ENCODE measurements at places on chromosomes 13 and 19. TPM values are rescaled to one million over a fixed set of nuclear protein-coding genes. Genes with fewer than 3 reads are reported as not detected.

The OSCAR gene
- total RNA-seq = 1.1 TPM

The LENG9 gene
- total RNA-seq = 3.2 TPM

The ETFB gene
- total RNA-seq = 196 TPM

The SIGLEC6 gene
- total RNA-seq = 0.11 TPM

The ZNF823 gene
- total RNA-seq = 26.1 TPM

The LIM2 gene
- not detected for total RNA-seq

GRCh38 chr19:8438236-8438635 is 6.5 kb upstream of the HNRNPM start:
- DNase-seq = no peak

DNA sequence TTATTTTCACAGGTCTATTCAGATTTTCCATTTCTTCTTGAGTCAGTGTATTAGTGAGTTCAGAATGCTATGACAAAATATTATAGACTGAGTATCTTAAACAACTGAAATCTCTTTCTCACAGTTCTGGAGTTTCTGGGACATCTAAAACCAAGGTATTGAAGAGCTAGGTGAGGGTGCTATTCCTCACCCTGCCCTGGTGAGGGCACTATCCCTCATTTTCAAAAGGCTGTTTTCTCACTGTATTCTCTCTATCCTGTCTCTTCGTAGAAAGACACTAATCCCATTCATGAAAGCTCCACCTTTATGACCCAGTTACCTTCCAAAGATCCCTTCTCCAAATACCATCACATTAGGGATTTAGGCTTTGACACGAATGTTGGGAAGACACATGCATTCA is 1617.1 kb downstream of the PCDH9 start:
- DNase-seq = no peak

DNA sequence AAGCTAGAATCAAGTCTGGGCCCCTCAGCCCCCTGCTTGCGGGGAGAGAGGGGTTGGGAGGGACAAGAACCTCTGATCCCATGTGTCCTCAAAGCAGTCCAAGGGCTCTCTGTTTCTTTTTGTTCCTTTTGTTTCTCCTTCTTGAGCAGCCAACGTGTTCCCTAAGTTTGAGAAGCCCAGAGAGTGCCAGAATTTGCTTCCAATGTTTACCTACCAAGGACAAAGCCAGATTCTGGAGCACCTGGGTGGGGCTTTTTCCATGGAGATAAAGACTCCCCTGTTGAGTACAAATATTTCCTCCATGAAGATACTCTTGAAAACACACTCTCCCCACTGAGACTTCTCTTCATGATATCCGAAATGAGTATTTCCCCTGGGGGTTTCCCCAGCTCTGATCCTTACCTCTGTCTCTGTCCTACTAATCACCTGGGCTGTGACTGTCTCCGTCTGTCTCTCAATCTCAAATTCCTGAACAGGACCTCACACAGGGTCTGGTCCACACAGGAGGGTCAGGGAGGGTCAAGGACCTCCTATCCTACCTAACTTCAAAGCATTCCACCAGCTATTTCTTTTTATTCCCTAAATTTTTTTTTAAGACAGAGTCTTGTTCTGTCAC is 27.4 kb downstream of the CD177 start:
- DNase-seq = no peak

DNA sequence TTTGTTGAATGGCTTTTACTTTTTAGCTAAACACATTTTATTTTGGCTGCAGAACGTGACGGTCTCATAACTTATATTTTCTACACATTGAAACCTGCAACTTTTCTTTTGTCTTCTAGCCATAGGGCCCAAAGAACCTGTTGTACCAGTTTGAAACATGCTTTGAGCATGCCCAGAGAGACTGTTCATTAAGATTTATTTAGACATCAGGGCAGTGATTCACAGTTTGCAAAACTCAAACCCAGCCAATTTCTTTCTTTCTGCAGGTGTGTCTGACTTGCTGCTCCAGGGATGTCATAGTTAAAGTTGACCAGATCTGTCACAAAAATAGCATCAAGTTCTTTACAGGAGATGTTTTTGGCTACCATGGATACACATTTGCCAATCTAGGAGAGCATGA is 22.0 kb downstream of the SAE1 start:
- DNase-seq = no peak

- DNase-seq = peak; percentile 95
These were observed 66.0 kb downstream of the TEX26 start for GRCh38 chr13:30998136-30999088.

- DNase-seq = no peak
These were observed 9.1 kb downstream of the FOXO1 start for GRCh38 chr13:40657307-40657706.

- DNase-seq = no peak
These were observed 28.9 kb upstream of the KPNA3 start for GRCh38 chr13:49821216-49822009.

DNA sequence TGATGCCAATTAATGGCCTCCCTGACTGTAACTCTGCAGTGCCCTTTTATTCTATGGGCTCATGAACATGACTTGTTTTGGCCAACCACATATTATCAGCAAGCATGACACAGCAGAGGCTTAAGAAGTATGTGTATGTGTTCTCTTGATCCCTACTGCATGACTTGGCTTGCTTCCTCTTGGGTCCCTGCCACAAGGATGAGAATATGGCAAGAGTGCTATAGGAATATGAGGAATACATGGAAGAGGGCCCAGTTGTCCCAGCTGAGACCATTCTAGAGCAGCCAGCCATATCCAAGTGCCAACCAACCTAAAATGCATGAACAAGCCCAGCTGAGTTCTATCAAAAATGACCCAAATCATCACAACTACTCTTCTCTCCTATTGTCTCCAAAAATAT is 576.7 kb upstream of the PCDH9 start:
- peak; percentile 13 for DNase-seq

DNA sequence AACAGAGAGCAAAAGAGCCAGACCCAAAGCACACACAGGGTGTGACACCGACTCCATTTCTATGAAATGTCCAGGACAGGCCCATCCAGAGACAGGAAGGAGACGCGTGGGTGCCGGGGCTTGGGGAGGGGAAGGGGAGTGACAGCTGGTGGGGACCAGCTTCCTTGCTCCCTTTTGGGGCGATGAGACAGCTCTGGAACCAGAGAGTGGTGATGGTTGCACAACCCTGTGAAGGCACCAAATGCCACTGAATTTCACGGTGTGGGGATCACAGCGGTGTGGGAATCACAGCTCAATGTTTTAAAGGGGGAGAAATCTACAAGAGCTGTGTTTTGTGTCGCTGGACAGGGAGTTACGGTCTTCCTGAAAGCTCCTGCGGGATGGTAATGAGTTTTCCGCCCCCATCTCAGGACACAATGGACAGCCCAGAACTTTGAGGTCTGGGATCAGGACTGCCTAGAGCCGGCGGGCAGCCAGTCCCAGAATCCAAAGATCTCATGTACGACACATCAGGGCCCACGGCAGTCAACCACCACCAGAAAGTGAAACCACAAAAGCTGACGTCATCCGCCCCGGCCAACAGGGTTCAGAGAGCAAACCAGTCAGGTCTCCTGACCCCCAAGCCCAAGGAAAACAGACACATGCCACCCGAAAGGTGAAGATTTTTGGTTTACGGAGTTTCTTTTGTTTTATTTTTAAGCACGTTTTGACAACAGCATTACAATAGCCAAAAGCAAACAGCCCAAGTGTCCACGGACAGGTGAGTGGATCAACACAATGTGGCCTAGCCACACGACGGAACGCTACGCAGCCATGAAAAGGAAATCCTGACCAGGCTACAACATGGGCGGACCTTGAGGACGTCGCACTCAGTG is 7.3 kb downstream of the SGTA start:
- no peak for DNase-seq

GRCh38 chr13:56400774-56401173 is 739.9 kb upstream of the PRR20A start:
- DNase-seq = no peak

GRCh38 chr19:21328406-21328805 is 804 bp downstream of the ZNF708 start:
- no peak for DNase-seq

DNA sequence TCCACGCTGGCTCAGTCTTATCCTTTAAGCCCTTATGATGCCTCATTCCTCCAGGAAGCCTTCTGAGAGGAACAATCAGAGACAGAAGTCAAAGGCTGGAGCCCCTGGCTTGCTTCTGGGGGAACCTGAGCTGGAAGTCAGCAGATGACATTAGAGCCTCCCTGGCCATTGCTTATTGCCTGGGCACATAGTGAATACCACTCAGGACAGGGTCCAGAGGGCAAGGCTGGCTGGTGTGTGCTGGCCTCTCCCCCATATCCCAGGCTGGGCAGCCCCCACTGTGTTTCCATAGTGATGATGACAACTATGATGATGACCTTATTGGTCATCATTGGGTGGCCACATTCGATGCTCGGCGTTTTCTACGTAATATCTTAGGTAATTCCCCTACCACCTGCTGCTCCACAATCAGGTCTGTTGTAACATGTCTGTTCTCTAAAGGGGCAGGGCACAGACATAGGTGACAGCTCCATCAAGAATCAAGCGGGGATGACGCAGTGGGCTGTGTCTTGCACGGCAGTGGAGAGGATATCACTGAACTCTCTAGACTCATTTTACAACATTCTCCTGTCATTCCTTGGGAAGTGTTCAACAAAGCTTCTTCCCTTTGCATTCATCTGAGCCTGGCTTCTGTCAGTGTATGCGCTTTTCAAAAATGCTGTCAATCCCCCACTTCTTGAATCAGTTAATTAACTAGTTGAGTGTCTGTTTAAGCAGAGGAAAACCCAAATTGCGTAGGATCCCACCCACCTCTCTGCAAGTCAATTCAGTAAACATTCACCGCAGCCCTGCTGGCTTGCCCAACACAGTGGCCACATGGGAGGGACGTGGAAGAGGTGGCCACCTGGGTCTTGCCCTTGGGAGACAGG is 89.4 kb upstream of the TSHZ3 start:
- no peak for DNase-seq

DNA sequence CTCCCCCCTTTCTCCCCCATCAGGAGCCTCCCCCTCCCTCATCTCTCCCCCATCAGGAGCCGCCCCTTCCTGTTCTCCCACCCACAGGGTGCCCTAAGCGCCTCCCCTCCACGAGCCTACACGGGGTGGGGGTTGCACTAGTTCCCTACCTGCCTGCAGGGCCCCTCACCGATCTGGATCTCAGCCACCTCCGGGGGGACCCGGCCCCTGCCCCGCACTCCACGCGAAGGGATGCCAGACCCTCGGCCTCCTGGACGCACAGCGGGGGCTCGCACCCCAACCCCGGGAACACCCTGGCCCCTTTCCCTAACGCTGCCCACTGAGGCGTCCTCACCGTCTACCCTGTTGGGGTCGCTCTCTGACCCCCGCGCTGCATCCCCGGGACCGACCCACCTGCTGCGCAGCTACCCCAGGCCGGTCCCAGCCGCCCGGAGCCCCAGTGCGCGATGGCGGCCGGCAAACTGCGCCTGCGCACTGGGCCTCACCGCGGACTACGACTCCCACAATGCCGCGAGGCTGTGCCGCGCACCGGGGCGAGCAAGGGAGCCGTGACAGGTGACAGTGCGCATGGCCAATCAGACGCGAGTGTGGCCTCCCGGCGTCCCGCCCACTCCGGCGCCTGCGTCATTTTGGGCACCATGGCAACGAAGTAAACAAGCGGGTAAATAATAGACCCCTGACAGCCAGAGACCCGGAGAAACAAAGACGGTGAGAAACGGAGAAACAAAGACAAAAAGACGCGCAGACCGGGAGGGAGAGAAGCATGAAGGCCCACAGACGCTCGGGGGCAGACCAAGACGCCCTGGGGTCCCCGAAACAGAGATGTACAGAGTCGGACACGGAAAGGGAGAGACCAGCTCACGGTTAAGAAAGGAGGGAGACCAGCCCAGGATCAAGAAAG is at the start of gene ZSCAN18:
ZSCAN18 (minus strand) TSS at position 451 of the 901 bp plus-strand sequence. CDS start 7,964 bp downstream, outside the sequence.
- peak; percentile 96 for DNase-seq

DNA sequence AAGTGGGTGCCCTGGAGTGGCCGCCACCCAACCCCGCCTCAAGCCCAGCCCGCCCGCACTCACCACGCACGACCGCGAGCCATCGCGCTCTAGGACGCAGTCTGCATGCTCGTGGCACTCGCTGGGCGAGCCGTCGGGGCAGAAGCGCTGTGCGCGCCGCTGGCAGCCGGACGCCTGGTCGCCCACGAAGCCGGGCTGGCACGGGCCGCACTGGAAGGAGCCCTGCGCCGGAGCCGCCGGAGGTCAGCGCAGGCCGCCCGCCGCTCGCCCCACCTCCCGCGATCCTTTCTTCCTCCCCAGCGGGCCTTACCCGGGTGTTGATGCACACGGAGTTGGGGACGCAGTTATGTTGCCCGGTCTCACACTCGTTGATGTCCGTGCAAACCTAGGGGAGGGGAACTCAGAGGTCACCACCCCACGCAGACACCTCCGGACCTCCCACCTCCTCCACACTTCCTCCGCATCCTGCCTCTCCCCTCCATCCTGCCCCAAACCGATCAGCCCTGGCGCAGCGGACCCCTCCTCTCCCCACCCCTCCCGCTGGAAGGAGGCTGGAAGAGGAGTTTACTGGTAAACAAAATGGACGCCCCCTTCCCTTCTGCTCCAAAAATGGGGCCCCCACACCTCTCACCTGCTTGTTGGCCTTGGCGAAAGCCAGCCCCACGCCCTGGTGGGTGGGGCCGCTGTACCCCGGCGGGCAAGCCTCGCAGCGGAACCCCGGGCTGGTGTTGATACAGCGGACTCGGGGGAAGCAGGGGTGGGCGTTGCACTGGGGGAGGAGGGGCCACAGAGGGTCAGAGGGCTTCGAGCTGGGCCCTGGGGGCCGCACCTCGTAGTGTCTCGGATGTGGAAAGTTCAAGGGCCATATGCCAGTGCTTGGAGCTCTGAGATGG is 2.3 kb downstream of the COMP start:
- DNase-seq = no peak

GRCh38 chr19:42216653-42217519 is 591 bp downstream of the DEDD2 start:
- DNase-seq = peak; percentile 4

DNA sequence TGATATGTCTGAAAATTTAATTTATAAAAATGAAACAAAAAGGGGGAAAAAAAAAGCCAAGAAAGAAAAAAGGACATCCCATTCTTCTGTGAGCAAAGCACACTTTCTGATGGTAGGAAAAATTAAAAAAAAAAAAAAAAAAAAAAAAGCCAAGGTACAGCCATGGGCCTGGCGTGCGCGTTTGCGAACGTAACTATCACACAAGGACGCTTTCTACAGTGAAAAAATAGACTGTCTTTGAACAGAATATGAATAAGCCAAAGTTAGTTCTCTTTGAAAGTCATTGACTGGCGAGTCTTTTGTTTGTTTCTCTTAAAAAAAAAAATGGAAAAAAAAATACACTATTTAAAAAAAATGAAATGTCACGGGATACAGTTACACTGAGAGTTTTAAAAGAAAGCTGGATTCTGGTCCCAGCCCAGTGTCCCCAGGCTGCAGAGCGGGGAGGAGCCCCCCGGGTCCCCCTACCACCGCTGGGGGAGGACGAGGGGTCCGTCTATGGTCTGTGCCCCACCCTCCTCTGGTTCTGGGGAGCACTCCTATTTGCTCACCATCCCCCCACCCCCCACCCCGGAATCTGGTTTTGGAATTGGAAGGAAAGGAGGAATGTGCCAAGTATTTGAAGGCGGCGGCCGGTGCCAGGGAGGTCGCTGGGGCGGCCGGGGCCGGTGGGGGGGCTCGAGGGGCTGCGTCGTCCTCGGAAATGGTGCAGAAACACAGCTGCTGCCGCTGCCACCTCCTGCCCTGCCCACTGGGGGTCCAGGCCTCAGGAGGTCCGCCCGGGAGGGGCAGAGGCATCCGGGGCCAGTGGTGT is 134.5 kb downstream of the PTPRS start:
- no peak for DNase-seq

- DNase-seq = no peak
These were observed 135.6 kb downstream of the NUFIP1 start for GRCh38 chr13:44853641-44854040.

- DNase-seq = no peak
These were observed 14.5 kb downstream of the LMTK3 start for GRCh38 chr19:48496959-48497727.
